Kidney glomerular epithelial cell (primary cell): ENCODE measurements at places on chromosomes 7 and 10.

DNA sequence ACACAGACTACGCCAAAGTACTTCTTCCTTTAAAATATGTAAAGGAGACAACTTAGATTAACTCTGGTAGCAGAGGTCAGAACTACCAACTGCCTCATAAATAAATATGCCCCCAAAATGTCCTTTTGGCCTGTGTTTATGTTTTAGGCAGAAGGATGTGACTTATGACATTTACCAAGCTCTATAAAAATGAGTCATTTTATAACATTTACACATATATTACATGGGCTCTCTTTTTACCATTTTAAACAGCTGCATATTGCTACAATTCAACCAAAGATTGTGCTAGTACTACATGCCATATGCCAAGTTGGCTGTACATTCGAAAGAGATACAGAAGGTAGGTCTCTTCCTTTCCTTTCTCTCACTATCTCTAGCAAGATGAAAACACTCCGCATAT, 12.4 kb downstream of the ABLIM1 start:
- DNase-seq, result no peak

DNA sequence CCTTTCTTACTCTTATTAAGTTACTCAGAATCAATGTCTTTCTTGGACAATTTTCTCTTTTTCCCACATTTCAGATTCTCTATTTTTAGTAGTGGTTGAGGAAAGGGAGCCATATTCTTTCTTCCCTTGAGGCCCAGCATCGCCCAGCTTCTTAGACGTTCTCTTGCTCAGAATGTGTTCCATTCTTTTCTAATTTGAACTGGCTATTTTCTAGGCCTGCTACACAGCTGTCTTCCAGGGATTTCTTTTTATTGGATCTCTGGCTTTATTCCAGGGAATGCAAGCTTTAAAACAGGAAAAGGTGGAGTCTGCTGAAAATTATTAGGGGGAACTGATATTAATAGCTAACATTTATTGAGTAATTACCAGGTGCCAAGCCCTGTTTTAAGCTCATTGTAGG, 58.3 kb downstream of the WIPF3 start:
- no peak for DNase-seq

- peak; percentile 81 for DNase-seq
These were observed 18.0 kb downstream of the CAMK2B start for GRCh38 chr7:44307301-44307900.

DNA sequence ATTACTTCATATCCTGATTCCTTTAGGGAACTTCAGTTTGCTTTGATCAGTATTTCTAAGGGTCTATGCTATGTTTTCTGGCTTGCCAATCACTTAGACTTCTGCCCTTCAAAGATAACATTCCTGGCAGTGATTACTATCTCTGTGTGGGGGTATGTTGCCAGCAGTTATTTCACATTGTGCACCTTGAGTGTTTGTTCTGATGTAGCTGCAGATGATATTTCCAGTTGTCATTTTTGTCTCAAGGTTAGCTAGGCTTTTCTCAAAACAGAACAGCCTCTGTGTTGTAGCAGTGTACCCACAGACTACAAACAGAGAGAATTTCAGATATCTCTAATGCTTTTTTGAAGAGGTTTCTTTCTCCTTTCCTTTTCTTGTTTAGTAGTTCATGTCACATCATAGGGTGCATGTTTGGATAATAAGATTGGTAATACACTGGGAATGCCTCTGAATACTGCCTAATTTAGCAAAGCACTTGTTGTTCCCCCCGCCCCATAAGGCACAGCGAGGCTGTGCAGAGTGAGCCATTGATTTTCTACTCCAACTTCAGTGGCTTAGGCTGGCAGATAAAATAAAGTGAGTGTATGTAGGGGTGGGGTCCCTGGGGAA, 134.7 kb upstream of the AGR3 start:
- DNase-seq, result no peak

- no peak for DNase-seq
These were observed 13.9 kb downstream of the PAX2 start for GRCh38 chr10:100759331-100759730.

GRCh38 chr7:149422914-149423301, 38.0 kb downstream of the ZNF777 start:
- no peak for DNase-seq

DNA sequence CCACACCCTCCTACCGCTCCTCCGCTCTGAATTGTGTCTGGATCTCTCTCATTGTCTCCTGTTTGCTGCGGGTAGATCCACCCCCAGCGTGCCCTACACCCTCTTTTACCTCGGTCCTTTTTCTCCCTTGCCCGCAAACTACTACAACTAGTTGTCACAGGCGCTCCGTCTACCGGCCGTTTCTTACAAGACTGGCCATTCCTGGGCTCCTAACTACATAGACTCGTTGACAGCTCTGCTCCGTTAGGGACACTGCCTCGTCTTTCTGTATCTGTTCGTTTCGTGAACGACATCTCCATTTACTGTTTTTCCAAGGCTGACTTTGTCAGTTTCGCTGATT, 786 bp downstream of the TAF3 start:
- peak; percentile 26 for DNase-seq

DNA sequence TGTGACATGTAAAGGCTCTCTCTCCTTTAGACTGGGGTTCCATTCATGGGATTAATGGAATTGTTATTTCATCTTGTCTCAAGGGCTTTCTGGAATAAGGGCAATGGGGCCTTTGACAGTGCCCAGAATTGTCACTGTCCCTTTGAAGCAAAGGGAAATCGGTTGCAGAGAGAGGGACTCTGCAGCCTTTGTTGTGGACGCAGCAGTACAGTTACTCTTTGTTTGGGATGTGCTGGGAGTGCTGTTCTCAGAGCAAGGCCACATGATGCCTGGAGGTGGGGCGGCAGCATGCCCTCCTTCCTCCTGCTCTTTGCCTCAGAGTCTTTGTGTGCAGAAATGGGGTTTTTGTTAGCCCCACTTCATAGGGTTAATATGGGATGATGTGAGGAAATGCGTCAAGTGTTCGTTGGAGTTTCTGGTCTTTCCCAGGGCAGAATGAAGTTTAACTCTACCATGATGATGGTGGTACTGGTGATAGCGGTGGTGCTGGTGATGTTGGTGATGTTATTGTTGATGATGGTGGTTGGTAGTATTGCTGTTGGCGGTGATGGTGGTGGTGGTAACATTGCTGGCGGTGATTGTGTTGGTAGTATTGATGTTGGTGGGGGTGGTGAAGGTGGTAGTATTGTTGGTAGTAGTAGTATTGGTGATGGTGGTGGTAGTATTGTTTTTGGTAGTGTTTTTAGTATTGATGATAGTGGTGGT, 45.3 kb downstream of the DOCK1 start:
- no peak for DNase-seq

DNA sequence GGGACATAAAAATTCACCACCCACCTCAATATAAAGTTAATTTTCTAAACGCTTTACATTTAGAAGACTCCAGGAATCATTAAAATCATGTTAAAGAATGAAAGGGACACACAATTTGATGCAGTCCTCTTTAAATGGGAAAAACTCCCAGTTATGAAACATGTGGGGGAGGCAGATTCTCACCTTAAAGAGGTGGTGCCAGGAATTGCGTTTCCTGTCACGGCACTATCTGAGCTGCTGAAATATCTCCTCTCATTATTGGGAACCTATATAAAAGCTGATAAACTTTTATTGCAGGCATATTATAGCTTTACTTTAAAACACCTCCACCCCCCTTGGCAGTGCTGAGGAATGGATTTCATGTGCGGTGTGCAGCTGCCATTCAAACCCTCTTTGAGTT, 94.8 kb upstream of the SORCS3 start:
- no peak for DNase-seq

DNA sequence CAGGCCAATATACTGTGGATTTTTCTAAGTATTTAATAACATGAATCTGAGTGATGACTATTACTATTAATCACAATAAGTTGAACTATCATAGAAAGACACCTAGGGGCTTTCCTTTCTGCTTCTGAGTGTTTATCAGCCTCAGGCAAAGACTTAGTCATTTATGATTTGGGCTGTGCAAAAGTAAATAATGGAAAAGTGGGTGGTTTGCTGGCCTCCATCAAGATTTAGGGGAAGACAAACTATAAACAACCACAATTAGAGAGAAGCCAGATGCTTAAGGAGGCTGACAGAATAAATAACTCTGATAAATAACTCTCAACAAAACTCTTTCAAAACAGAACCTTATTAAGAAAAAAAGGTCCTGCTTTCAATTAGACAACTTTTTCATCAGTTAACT, 64.7 kb downstream of the MACC1 start:
- DNase-seq, result no peak

- DNase-seq, result no peak
These were observed 137.4 kb upstream of the PTN start for GRCh38 chr7:137480824-137481365.

DNA sequence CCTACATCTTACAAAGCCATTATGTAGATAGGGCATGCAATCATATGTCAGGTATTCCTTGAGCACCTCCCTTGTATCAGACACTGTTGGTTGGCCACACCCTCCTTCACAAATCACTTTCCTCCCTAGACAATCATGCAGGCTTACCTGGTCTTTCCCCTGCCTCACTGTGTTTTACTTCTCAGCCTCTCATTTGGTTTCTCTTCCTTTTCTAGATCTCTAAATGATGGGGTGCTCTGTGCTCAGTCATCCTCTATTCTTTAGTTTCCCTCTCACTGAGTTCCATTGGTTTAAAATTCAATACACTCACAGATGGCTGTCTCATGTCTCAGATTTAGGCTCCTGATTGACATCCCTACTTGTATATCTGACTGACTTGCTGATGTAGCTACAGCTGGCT, 31.4 kb downstream of the ANK3 start:
- no peak for DNase-seq

DNA sequence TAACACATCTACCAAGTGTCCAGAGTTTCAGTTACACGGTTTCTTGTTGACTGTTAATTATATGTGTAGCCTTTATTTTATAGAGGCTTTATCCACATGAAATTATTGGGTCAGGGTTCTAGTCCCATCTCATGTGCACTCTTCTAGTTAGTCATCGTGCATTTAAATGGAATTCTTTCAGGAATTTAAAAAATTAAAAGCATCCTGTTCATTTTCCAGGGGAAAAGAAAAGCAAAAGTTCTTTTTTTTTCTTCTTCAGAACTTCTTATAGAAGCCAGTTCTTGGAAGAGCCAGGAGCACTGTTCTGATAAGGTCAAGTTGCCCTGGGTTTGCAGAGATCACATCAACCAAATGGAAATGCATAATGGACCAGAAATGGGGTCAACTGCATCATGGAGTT, 324.7 kb downstream of the INHBA start:
- no peak for DNase-seq

DNA sequence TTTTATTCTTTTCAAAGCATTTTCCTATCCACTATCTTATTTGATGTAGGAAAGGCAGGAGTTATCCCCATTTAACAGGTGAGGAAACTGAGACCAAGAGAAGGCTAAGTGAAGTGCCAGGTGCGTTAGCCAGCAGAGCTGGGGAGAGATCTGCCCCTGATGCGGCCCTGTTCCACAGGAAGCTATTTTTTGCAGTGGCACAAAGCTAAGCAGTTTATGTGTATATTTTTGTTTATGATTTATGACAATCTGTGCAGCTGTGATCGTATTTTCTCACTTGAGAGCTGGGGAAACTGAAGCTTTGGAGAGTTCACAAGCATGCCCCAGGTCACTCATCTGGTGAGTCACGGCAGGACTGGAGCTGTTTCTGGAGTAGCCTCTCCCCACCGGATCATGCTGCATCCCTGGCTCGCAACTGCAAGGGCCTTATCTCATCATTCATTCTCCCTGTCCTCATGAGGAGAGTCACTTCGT, 38.8 kb downstream of the SLC29A3 start:
- no peak for DNase-seq
